ENCODE measurements at places on chromosomes 1 and 21.
A peak's percentile ranks its signal among the peaks of the same experiment; 100 is the strongest.

DNA sequence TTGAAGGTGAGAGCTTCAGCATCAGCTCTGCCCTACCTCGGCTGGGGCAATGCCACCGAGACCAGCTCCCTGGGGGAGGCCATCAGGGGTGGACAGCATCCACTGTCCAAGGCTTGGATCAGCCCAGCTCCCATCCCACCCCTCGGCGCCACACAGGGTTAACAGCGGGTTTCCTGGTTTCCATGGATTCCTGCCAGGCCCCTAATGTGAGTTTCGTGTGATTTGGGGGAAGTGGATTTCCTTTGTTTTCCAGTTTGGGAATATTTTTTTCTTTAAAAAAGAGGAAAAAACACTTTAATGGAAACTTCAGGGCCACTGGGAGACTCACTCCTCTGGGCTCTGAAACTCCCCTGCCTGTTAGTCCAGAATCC is 34.3 kb downstream of the CASZ1 start:
- no peak for DNase-seq

DNA sequence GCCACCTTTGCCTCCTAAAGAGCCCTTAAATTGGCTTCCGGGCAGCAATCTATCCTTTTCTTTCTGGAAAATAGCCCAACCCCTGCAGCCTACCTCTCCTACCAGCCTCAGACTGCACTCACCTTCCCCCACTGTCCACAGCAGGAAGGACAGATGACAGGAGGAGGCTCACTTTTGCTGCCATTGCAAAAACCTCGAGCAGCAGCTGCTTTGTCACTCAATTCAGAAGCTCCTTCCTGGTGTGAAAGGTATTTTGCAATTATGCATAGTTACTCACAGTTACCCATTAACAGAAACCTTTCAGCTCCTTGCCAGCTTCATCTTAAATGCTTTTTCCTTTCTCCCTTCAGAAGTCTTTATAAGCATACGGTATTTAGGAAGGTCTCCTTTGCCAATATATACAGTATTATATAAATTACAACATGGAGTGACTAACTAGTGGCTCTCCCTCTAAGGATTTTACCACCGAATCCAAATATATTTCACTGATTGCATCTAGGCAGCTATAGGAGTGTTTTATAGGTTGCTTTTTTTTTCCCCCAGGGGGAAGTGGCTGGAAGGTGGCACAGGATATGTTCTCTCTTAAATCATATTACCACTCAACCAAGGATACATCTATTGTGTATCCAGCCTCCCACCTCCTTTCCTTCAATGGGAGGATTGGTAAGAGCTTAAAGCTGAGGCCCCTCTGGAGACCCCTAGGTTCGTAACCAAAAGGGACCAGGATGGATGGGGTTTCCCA is 142.1 kb upstream of the IPO9 start:
- no peak for DNase-seq

- DNase-seq = no peak
These were observed 4.3 kb upstream of the SPATC1L start for GRCh38 chr21:46188226-46189212.

DNA sequence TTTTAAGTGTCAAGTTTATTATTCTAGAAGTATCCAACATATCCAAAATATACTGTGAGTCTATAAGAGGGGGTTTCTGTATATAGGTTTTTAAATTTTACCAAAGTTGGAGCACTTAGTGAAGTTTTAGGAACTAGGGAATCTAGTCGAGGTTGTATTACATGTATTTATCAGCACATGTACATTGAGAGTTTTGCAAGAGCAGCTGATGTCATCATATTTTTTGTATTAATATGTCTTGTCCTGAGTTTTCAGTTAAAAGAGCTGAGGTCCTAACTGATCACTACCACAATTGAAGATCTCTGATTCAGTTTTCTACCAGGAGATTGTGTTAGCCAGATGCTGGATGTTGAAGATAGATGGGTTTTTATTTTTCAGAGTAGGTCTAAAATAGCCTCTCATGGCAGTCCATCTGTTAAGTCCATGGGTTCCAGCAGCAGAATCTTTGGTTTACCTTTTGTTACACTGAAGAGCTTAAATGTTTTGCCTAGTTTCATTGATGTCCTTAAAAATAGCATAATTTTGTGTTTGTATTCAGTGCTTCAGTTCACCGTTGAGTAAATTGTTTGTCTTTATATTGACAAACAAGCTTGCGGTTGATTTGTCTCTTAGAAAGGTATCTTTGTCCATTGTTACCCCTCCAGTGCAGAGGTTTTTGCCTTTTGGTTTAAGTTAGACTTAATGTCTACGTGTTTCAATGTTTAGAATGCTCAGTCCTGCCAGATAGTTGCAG is 16.0 kb downstream of the YBX1 start:
- DNase-seq = no peak

- DNase-seq = no peak
These were observed 828.2 kb downstream of the ADGRL2 start for GRCh38 chr1:82628887-82629286.

DNA sequence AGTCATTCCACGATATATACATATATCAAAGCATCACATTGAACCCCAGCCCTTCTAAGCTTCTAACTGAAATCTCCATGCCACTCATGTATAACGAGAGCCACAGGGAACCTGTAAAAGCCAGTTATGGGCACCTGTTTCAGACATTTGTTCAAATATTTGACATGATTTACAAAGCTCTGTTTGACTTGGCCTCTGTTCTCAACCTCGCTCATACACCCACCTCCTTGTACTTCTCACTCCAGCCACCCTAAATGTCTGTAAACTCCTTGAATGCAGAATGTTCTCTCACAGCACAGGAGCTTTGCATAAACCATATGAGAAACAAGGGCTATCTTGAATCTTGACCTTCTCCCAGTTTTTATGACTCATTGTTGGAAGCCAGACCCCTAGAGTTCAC is 36.9 kb upstream of the CD2 start:
- DNase-seq = no peak

- DNase-seq = no peak
These were observed 2.0 kb upstream of the TMPRSS3 start for GRCh38 chr21:42397746-42398394.

DNA sequence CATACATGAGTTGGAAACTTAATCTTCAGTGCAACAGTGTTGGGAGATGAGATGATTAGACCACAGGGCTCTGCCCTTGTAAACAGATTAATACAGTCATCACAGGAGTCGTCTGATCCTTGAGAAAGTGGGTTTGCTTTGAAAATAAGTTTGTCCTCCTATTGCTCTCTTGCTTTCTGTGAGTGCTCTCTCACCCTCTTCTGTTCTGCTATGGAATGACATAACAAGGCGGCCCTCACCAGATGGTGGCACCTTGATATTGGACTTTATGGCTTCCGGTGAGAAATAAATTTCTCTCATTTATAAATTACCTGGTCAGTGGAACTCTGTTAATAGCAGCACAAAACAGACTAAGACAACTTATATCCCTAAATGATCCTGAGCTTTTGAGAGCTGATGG is 353.6 kb downstream of the BRINP3 start:
- DNase-seq = no peak

GRCh38 chr1:44677201-44677766 is 2.8 kb downstream of the ARMH1 start:
- no peak for DNase-seq

GRCh38 chr21:17709266-17709611 is 96.5 kb upstream of the BTG3 start:
- no peak for DNase-seq

- DNase-seq = no peak
These were observed 247.1 kb upstream of the RAB4A start for GRCh38 chr1:229023651-229024300.

DNA sequence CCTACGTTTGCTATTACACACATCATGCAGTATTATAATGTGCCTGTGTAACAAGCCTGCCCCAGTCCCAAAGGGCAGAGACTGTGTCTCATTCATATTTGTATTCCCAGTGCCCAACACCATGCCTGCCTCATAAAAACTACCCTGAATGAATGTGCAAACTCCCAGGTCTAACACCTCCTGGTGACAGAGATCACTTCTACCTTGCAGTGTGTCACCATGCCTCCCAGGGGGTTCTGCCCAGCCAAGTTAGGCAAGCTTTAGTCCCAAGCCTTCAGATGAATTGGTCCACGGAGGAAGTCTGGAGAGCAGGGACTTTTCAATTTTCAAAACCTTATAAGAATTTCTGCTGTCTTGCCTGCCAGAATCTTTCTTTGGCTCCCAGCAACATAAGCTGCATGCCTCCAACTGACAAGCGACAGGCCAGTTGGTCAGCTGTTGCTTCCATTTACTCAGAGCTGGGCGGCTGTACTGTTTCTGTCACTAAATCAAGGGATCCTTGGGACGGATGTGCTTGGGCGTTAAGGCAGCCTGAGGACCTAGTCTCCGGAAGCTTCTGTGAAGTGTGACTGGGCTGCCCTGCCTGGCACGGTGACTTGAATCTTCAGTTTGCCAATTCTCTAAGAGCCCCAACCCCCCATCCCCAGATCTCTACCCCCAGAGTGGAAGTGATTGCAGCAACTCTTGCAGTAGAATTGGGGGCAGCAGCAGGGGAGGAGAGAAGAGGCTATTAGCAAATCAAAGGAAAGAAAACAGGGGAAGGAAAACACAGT is 1.2 kb downstream of the RXRG start:
- no peak for DNase-seq

DNA sequence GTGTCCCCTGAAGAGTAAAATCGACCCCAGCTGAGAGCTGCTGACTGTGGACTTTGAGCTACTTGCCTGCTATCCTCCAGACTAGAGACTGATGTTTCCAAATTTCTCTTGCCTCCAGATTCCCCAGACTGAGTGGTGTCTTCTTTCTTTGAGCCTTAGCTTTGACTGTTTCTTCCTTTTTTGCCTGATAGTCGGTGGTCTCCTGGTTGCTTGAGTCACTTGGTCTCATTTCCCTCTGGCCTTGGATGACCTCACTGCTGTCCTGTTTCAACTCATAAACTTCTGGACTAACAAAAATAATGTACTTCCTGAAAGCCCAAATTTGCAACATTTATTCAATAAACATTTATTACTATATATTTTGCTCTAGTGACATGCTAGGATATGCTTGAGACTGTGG is 52.9 kb upstream of the DIPK1A start:
- DNase-seq = no peak

DNA sequence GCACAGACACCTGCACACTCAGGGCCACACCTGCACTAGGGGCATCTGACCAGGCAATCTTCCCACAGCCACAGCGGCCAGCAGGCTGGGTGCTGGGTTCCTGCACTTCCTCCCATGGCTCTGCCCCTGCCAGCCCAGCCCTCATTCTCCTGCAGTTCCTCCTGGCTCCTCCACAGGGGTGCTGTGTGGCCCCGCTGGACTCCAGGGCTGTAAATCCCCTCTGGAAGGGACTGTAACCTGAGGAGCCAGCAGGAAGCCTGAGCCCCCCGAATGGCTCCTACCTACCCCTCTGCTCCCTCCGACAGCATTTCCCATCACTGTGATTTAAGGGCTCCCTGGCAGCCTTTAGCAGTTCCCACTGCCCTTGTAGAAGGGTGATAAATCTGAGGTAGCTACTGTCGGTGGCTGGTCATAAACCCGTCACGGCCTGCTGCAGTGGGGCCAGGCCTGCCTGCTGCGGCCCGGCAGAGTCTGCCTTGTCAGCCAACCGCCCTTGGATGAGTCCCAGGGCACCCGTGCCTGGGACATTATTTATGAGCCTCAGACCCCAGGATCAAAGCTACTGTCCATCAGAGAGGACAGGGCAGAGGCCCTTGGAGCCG is 8.8 kb downstream of the UBL4B start:
- DNase-seq = no peak

GRCh38 chr1:44174630-44175029 is 33.2 kb upstream of the KLF18 start:
- DNase-seq = no peak

GRCh38 chr1:9852410-9853248 is 28.9 kb upstream of the CLSTN1 start:
- DNase-seq = no peak

- DNase-seq = peak; percentile 78
These were observed at the start of gene SUSD4 for GRCh38 chr1:223363856-223364684. Gene SUSD4, minus strand, starts transcription at chr1:223364176. Its CDS starts 751 bp downstream, at chr1:223363425.

GRCh38 chr21:36459098-36459497 is 20.8 kb downstream of the CLDN14 start:
- DNase-seq = no peak

GRCh38 chr21:44462086-44462833 is 7.0 kb downstream of the LRRC3 start:
- no peak for DNase-seq

GRCh38 chr1:89987159-89987819 is 7.6 kb upstream of the ZNF326 start:
- no peak for DNase-seq

DNA sequence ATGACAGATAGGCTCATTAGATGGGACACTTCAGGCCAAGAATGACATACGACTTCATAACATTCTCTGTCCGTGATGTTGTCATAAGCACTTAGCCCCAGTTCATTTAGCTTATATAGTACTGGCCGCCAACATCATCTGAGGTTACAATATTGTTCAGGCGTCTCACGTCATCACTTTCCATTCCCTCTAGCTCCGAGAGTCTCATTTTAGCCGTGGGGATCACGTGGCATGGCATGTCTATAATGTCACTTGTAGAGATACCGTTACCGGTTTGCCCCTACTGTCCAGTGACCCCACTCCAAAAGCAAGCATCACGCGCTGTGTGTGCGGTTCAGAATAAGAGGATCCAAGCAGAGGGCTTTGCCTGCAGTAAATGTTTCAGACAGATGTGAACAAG is 34.6 kb upstream of the HEATR1 start:
- DNase-seq = no peak

DNA sequence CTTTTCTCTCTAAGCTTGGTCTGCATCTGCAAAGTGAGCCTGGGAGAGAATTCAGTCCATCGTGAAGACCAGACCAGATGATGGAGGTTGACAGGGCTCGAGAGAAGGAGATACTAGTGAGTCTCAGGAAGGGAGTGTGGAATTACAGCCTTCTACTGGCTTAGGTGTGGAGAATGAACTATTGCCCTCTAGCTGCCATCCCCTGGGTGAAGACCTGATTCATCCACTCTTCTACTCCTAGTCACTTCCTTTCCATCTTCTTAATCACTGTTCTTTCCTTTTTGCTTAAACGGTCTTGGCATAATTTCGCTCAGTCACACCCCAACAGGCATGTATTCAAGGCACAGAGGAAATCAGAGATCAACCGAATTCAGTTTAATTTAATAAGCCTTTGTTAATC is 34.0 kb upstream of the HSD17B7 start:
- no peak for DNase-seq

DNA sequence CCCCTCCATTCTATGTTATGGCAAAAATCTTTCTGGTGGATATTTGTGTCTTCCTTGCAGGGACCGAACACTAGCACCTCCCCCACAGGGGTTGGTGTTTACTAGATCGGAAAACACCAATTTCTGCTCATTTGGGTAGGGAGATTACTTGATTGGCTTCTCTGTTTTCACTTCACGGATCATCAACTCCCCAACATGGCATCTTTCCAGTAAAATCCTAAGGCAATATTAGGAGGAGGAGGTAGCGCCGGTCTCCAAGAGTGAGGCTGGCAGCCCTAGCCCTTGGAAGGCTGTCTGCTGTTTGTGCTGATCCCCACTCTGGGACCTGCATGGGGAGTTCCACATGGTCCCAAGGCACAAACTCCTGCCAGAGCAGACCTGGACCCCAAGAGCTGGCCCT is 12.2 kb downstream of the VASH2 start:
- DNase-seq = no peak

DNA sequence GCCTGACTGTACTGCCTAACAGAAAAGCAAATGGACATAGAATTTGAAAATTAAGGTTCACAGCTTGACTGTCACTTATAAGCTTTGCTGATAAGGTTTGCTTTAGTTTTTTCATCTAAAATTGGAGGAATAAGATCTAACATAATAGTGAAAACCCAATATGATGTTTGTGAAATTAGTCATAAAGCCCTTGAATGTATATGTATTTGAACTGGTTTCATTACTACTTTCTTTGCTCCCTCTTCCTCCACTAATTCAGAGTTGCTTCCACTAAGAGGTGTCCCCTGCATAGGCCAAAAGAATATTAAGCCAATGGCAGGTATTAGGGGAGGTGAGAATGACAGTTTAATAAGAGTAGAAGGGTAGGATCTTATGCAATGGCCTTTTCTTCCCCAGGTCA is 10.5 kb downstream of the PRPF38A start:
- no peak for DNase-seq

Data from activated naive CD4-positive, alpha-beta T cell (primary cell).